ENCODE measurements at places on chromosomes 3 and 15. TPM values are rescaled to one million over a fixed set of nuclear protein-coding genes. Genes with fewer than 3 reads are reported as not detected.
A peak's percentile ranks its signal among the peaks of the same experiment; 100 is the strongest.

DNA sequence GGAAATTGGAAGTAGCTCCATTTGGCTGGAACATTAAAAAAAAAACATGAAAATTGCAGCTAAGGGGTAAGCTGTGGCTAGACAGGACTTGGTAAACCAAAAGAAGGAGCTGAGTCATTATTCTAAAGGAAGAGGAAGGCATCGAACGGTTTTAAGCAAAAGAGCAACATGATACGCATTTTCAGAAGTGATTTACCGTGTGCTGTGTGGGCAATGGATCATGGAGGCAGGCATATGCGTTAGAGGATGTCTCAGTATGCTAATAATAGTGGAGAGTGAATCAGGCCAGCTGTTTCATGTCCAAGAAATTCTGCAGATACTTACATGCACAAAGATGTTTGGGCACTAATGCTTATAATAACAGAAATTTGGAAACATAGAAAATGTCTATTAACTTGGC is 409.1 kb upstream of the ATP11B start:
- DNase-seq = no peak

The APOD gene
- total RNA-seq = 0.12 TPM

The MESP2 gene
- total RNA-seq = not detected

- no peak for DNase-seq
Measured at GRCh38 chr15:78088773-78089080, 3.6 kb upstream of the SH2D7 start.

GRCh38 chr15:59060348-59060747 is 44.6 kb upstream of the CCNB2 start:
- no peak for DNase-seq

The GPR87 gene
- total RNA-seq = 0.23 TPM

- DNase-seq = peak; percentile 94
Measured at GRCh38 chr15:38868326-38869114, 303.9 kb upstream of the RASGRP1 start.

DNA sequence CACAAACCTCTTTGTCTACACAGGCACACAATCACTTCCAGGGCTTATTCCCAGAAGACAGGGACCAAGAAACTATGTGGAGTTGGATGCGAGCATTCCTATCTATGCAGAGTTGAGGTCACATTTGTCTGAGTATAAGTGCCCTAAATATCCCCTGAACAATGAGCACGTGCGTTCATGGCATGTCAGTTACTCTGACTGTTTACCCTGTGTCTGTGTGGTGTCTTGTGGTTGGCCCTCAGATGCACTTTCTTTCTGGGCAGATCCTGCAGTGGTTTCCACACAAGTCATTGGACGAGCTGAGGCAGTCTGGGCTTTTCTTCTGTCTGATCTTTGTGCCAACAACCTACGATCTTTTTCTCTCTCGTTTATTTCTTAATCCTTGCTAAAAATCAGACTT is 134.5 kb downstream of the FBN1 start:
- no peak for DNase-seq

DNA sequence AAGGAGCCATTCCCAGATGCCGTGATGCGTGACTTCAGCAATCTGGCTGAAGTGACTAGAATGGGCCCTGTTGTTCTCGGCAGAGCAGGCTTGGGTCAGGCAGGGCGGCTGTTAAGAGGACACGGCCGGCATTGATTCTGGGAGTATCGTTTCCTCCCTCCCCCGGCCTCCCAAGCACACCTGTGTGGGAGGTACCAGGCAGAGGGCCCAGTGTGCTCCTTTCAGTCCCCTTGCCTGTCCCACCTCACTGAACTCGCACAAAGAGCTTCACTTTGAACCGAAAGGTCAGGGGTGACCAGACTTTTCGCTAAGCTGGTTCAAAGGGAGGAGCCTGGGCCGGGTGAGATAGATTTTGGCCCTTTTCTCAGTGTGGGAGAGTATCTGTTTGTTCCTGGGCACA is 92.7 kb downstream of the CEMIP start:
- DNase-seq = no peak

GRCh38 chr3:64691051-64691450 is 3.3 kb upstream of the ADAMTS9 start:
- no peak for DNase-seq

The DMXL2 gene
- total RNA-seq = 10.0 TPM

DNA sequence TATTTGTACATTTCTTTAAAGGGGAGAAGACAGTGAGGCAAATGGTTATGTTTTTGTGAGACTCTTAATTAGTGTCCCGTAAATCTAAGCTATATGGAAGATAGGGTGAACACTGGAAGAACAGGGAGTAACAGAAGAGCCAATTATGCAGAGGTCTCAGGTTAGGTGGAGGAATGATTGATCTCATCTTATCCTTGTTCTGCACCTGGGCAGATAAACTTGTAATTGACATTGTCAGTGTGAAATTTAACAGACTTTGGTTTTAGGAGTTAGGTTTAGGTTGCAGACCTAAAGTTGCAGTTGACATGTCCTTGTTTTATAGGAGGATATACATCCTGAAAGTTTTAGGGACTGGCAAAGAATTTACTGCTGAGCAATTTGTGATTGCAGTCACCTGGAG is 3.1 kb upstream of the TWF2 start:
- no peak for DNase-seq

The NEK10 gene
- 1.8 TPM for total RNA-seq

- peak; percentile 65 for DNase-seq
Measured at GRCh38 chr3:100463002-100463401, 29.4 kb upstream of the TMEM45A start.

DNA sequence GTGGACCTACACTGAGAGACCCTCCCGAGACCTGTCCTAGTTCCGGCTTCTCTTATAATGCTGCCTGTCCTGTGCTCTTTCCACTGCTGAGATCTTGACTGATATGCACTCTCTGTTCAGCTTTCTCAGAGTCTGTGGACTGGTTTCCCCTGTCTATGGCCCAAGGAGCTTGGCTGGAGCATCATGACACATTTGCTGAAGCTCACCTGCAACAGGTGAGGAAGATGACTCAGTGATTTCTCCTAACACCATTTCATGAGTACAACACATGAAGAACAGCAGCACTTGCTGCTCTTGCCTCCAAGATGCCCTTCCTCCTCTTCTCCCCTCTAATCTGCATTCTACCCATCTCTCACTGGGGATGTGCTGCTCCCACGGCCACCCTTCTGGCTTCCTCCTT is 92.1 kb downstream of the DUT start:
- no peak for DNase-seq

The NR2F2 gene
- 4.0 TPM for total RNA-seq

The CLSTN2 gene
- total RNA-seq = 3.9 TPM

The THOC7 gene
- 81.8 TPM for total RNA-seq

The CEMIP gene
- 0.06 TPM for total RNA-seq

The CCR2 gene
- not detected for total RNA-seq

GRCh38 chr3:141385406-141386125 is 17.3 kb downstream of the ZBTB38 start:
- no peak for DNase-seq

The PP2D1 gene
- total RNA-seq = not detected

DNA sequence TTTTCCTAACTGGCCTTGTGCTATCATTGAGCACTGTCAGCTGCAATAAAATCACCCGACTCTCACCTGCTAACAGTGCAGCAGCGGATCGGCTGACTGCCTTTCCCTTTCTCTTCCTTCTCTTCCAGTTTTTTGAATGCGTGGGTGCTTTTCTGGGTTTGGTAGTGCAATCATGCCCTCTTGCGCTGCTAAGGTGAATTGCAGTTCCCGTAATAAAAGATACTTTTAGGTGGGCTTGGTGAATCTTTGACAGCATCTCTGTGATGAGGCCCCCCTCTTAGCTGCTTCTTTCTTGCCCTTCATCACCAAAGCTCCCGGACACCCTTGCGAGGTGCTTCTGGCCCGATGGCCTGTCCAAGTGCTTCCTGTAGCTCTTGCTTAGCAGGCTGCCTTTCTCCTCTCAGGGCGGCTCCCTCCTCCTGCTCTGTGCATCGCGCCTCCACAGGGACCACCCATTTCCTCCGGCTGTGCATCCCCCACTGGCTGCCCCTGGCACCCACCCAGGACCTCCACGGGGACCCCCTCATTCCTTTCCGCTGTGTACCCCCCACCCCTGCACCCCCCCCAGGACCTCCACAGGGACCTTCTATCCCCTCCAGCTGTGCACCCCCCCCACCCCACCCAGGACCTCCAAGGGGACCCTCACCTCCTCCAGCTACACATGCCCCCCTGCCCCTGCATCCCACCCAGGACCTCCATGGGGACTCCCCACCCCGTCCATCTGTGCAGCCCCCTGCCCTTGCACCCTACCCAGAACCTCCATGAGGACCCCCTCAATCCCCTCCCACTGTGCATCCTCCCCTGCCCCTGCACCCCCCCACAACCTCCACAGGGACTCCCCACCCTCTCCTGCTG is 50.8 kb upstream of the RPL32 start:
- peak; percentile 51 for DNase-seq

DNA sequence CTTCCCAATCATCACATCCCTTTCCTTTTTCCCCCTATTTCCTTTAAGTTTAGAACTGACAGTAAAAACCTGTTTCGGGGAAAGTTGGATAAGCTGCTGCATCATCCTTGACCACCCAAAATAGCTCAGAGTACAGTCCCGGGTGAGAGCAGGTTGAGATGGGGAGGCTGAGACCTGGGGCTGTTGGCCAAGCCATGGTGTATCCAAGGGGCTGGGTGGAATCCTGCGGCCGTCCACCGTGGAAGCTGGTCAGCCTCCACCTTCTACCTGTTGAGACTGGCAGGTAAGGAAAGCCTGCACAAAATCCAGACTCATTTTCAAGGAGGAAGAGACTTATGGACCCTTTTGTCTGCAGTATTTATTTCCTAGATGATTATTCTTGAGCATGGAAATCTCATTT is 128.2 kb upstream of the PLXNA1 start:
- DNase-seq = no peak

The CSPG5 gene
- 0.93 TPM for total RNA-seq

The ROPN1B gene
- total RNA-seq = 0.83 TPM

The SH2D7 gene
- not detected for total RNA-seq

The GPR27 gene
- total RNA-seq = not detected

The HIGD2B gene
- total RNA-seq = not detected

DNA sequence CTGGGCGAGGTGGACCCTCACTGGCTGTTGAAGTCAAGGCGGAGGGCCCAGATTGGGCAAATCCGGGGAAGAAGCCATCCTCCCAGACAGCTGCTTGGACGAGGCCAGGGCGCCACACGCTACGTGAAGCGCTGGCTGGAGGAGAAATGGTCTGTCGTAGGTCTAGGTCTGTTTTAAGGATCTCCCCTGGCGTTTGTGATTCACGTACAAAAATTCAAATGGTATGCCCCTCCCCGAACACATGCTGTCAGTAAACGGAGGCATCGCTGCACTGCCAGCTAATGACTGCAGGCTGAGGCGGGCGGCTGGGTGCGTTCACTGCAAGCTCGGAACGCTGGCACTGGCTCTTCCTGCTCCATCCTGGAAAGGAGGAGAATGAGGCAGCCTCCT is 69.9 kb downstream of the EPHB3 start:
- DNase-seq = no peak

The ZNF80 gene
- total RNA-seq = not detected

- DNase-seq = no peak
Measured at GRCh38 chr3:15512166-15512565, 9.3 kb downstream of the COLQ start.

DNA sequence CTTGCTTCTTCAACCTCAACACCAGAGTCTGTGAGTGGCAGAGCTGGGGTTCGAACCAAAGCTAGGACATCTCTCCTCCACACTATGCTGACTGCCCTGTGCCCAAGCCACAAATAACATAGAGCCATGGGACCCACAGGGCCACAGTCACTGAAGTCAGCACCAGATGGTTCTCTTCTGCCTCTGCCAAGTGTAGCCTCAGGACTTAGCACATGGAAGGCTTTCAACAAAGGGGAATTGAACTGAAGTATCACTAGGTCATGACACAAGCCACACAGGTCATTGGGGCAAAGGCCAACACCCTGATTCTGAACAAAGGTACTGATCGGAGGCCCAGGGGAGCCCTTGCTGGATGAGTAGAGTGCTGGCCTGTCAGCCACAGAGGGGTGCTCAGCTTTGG is 83.6 kb downstream of the BDH1 start:
- DNase-seq = no peak
